Large intestine (tissue), 12 donors: ENCODE measurements at places on chromosomes 1 and 21. TPM values are rescaled to one million over a fixed set of nuclear protein-coding genes. Genes with fewer than 3 reads are reported as not detected.

VWA1 gene
- 92.3 TPM for polyA plus RNA-seq

ASTN1 gene
- polyA plus RNA-seq, result 3.0 TPM

CCDC17 gene
- polyA plus RNA-seq, result 0.88 TPM

PROK1 gene
- 0.13 TPM for polyA plus RNA-seq

PLA2G2C gene
- polyA plus RNA-seq, result 0.06 TPM

CYP4X1 gene
- polyA plus RNA-seq, result 3.0 TPM

TDRD10 gene
- 1.8 TPM for polyA plus RNA-seq

PODN gene
- 7.6 TPM for polyA plus RNA-seq

TIAM1 gene
- polyA plus RNA-seq, result 6.3 TPM

LPAR3 gene
- polyA plus RNA-seq, result 1.1 TPM

PGLYRP3 gene
- polyA plus RNA-seq, result not detected

CFHR3 gene
- 0.04 TPM for polyA plus RNA-seq

PHF13 gene
- polyA plus RNA-seq, result 15.1 TPM

CIART gene
- polyA plus RNA-seq, result 3.4 TPM

DNAJC28 gene
- polyA plus RNA-seq, result 2.9 TPM

DMBX1 gene
- not detected for polyA plus RNA-seq

FHAD1 gene
- polyA plus RNA-seq, result 0.79 TPM

TFAP2E gene
- 1.9 TPM for polyA plus RNA-seq

PTPRU gene
- polyA plus RNA-seq, result 17.6 TPM

LDLRAD1 gene
- polyA plus RNA-seq, result 0.51 TPM

NES gene
- polyA plus RNA-seq, result 26.5 TPM

LCE1F gene
- polyA plus RNA-seq, result not detected

ZNF697 gene
- 9.0 TPM for polyA plus RNA-seq

PCP4L1 gene
- polyA plus RNA-seq, result 9.4 TPM

CRYAA gene
- not detected for polyA plus RNA-seq

NBPF4 gene
- polyA plus RNA-seq, result not detected
